ENCODE measurements at places on chromosomes 6 and 20. TPM values are rescaled to one million over a fixed set of nuclear protein-coding genes. Genes with fewer than 3 reads are reported as not detected.

GRCh38 chr6:117352466-117353081 is 73.2 kb downstream of the ROS1 start:
- DNase-seq: no peak

- DNase-seq: no peak
Measured at GRCh38 chr6:50722829-50723554, 9.7 kb downstream of the TFAP2D start.

DNA sequence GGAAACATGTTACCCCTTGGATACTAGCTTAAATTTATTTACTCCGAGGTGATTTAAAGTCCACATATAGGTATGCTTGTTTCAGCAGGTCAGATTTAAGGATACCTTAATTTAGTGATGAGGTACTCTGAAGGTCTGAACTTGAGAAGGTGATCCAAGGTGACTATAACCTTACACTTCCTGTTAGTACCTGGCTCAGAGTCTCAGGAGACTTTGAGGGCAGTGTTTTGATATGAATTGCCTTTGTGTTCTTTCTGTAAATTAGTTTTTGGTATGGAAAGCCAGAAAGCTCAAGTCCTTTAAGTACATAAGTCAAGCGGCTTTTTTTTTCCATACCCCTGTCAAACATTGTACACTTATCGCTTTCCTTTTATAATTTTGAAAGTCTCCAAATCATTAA is 489.0 kb downstream of the CDKAL1 start:
- DNase-seq: no peak

GRCh38 chr6:72271531-72271930 is 350.3 kb upstream of the KCNQ5 start:
- DNase-seq: no peak

- no peak for DNase-seq
Measured at GRCh38 chr20:45985573-45985972, 13.6 kb upstream of the ZNF335 start.

DNA sequence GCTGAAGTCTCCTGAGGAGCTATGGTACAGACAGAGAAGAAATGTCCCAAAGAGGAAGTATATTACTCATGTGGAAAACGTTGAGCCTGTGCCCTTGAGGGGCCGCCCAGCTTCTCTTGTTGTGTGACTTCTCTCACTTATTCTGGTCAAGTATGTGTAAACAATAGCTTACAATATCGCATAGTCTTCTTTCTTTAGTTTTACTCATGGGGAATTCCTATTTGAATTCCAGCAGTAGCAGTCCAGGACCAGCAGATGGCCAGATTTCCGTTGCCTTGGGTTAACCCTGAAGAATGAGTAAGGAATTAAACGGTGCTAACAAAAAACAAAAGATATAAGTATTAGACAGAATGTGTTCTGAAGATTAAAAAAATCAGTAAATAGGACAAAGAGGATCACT is 522.0 kb upstream of the GJE1 start:
- DNase-seq: no peak

- no peak for DNase-seq
Measured at GRCh38 chr20:431012-431904, 23.2 kb downstream of the RBCK1 start.

DNA sequence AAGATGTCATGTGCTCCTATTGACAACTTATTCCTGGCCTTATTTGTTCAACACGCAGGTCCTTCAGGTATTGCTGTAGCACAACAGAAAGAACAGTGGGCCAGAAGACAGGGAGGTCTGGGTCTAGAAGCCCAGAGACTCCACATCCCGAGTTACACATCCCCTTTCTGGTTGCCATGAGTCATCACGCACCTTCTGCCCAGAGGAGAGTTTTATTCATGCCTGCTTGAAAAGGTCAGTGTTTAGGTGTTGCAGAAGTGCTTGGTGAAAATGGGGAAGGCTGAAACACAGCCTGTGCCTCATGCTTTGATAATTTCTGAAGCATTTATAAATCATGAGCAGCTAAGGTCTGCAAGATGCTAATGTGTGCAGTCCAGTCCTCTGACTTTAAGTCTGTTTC is 256.4 kb downstream of the GMPR start:
- DNase-seq: no peak

DNA sequence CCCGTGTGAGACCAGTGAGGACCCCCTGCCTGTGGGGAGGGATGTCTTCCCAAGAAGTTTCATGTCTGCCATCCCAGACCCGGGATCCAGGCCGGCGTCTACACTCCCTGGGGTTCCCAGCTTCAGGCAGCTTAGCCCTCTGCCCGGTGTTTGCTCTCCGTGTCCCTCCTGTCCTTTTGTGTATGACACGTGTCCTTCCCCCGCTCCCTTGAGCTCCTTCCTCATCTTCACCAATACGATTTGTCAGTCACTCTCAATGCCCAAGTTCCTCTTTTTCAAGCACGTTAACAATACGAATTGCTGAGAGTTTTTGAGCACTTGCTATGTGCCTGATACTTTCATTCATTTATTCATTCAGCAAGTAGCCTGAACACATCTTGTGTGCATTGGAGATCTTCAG is 115.6 kb upstream of the PTPN1 start:
- DNase-seq: no peak

DNA sequence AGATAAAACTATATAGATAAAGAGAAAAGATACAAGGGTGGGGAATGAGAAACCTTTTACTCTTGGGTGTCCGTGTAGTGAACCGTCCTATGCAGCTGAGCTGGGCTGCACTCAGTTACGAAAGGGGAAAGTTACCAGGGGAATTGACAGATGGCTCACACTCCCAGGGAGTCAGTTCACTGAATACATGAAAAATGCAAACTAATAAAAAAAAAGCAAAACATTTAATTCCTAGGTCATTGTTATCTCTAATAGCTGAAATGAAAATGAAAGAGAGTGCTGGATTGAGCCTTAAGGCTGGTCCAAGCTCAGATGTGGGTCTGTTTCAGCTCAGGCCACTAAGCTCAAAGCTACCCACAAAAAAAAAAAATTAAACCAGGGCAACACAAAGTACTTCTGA is 138.0 kb downstream of the THBS2 start:
- DNase-seq: no peak

DNA sequence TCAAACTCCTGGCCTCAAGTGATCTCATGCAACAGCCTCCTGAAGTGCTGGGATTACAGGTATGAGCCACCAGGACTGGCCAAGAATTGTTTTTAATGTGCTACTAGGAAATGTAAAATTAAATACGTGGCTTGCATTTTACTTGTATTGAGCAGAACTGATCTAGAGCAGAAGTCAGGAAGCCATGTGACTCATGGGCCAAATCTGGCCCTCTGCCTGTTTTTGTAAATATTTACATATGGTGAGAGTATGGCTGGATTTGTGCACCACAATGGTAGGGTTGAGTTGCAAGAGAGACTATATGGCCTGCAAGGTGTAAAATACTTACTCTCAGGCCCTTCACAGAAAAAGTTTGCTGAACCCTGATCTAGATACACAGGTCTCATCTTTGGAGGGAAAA is 75.8 kb downstream of the LAMP5 start:
- DNase-seq: no peak

DNA sequence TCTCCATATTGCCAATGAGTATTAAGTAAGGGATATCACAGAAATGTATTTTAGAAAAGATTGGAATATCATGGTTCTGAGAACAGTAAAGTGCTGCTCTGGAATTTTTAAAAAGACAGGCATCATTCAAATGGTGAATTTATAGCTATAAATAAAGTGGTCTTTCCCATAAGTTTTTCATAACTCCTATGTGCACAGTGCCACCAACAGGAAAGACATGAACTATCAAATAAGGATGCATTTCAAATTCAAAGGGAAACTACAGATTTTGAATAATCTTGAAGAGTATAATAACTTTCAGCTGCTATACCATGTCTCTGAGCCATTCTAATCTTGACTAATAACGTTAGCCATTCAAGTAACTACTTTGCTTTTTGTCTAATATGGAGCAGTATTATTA is 456.8 kb upstream of the GJE1 start:
- no peak for DNase-seq

DNA sequence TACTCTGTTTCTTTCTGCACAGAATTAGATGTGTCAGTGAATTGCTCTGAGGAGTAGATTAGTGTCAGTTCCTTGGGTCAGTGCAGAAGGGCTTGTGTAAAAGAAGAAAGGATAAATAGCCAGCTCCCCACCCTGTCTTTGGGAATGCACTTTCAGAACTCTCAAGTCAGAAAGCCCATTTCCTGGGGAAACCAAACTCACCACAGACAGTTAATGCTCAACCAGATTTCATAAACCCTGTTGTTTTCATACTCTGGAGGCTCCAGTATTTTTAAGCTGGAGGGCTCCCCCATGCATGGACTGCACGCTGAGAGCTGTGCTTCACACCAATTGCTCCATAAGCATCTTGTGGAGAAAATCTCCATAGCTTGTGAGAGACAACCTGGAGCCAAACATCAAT is 449.7 kb downstream of the CDH26 start:
- no peak for DNase-seq

DNA sequence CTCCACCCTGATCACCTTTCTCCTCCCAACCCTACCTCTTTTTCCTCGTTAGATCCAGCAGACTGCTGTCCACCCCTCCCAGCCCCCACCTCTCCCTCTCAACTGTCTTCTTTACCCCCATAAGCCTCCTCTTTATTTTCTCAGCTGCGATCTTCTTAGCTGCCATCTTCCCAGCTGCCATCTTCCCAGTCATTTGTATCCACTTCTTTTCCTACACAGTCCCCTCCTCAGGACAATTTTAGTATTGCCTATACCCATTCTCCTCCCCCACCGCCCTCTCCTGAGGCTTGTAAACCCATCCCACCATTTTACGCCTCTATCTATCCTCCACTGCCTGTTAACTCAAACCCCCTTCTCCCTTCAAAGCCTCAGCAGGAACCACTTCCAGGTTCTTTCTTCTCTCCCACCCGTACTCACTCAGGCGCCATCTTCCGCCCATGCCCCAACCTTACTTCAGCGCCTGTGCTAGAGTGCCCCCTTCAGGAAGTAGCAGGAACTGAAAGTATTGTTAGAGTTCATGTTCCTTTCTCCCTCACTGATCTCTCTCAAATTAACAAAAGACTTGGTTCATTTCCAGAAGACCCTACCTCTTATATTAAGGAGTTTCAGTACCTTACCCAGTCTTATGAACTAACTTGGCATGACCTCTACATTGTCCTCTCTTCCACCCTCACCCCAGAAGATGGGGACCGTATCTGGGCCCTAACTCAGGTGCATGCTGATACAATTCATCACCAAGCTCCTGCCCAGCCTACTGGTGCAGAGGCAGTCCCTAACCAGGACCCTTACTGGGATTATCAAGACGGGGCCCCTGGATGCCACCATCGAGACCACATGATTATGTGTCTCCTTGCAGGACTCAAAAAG is 236.0 kb downstream of the ADGRG6 start:
- no peak for DNase-seq

GRCh38 chr6:124470803-124471202 is 491.4 kb upstream of the RNF217 start:
- no peak for DNase-seq

DNA sequence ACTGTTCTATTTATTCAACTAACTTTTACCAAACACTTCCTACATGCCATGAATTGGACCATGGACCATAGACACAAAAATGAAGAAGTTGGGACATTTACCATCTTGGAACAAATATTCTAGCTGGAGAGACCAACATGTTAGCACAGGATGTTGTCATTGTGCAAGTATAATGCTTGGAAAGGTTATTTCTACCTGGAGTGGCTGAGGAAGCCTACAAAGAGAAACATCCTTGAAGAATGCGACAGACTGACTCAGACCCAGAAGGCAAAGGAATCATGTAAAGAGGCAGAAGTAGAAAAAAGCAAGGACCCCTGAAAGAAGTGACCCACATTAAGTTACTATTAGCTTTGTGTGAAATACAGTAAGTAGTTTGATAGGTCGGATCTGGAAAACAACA is 180.9 kb downstream of the SOD2 start:
- no peak for DNase-seq

DNA sequence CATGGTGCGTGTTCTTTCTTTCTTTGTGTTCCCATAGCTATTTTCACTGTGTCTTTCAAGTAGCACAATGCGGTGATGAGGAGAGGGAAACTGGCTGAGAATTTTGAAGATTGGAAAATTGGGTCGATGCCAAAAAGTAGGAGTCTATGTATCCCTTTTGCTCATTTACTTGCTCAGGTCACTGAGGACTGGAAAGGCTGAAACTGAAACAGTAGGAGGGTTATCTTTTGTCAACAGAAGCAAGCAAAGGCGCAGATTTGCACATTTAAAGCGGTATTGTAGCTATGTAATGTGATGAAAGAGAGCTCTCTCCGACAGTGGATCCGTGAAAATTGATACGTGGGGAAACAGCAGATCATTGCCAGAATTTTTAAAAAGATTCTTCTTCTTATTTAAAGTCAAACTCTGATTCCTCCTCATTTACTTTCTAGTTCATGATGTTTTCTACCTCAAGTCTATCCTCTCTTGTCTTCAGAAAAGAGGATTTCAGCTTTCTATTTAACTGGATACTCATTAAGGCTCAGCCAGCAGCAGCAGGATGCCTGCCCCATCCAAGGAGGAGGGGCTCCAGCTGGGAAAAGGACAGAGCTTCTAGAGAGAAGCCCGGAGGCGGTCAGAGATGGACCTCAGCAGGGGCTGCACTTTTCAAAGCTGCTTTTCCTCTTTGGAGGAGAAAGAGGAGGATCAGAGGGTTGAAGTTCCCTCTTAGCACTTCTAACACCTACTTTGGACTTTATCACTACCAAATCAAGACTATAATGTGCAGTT is 15.9 kb upstream of the FYN start:
- DNase-seq: no peak

DNA sequence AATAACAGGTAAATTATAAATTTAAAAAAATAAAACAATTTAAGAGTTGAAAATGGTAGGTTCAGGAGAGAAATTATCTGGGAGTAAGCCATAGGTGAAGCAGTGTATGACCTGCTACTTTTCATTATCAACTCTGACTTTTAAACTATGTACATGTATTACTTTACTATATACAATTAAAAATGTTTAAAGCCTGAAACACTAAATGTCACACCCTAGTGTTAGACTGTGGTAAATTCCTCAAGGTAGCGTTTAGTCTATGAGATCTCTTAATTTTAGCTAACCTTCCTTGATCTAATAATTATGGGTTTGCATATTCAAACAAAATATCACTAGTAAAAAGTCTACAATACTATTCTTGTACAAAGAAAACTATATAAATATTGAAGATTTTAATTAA is 22.3 kb upstream of the TBC1D32 start:
- no peak for DNase-seq

- DNase-seq: no peak
Measured at GRCh38 chr6:148980234-148980633, 233.4 kb downstream of the UST start.

The KCNK5 gene
- total RNA-seq: not detected

The VIP gene
- total RNA-seq: not detected

The ANKRD66 gene
- total RNA-seq: not detected

The SYNDIG1 gene
- total RNA-seq: not detected

The OVOL2 gene
- total RNA-seq: not detected

The ANGPT4 gene
- not detected for total RNA-seq

The LIME1 gene
- total RNA-seq: 10.8 TPM

The TMC2 gene
- not detected for total RNA-seq

The ETV7 gene
- 0.51 TPM for total RNA-seq

The RIMS4 gene
- total RNA-seq: not detected

The PRKN gene
- 3.5 TPM for total RNA-seq

The EGFL8 gene
- total RNA-seq: 3.4 TPM
